ENCODE measurements at places on chromosomes 2 and 18.

- DNase-seq: peak; percentile 78
These were observed 19.1 kb upstream of the SLC20A1 start for GRCh38 chr2:112626604-112627059.

- peak; percentile 40 for DNase-seq
These were observed 63.9 kb downstream of the PHLPP1 start for GRCh38 chr18:62778976-62779869.

DNA sequence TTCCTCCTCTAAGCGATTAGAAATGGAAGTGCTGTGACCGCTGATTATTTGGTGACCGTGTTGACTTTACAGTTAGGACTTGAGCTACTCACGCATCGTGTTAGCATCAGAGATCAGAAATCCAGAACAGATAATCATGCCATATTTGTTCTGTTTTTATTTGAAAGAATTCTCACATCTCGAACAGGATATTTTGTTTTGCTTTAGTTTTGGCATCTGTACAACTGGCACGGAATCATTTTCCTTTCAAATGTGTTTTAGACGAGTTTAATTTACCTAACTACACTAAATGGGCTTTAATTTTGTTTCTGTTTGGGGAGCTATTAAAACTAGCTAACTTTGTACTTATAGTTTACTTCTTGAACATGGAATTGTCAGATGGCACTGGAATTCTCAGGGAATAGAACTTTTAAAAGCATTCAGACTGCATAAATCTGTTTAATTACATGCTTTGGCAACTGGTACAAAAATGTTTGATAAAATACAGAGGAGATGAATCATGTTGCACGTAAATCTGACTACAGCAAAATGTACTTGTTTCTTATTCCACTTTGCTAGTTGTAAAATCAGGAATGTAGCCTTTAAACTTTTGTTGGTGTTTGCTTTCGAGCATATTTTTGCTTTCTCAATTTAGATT lies 1.4 kb downstream of the ITPRID2 start:
- DNase-seq: no peak

- no peak for DNase-seq
These were observed 137.3 kb downstream of the GALNT14 start for GRCh38 chr2:31000970-31001369.

GRCh38 chr2:197958592-197959150 lies 154.3 kb downstream of the PLCL1 start:
- DNase-seq: no peak

- DNase-seq: no peak
These were observed 32.4 kb downstream of the NDUFAF7 start for GRCh38 chr2:37263839-37264238.

- DNase-seq: no peak
These were observed 28.2 kb downstream of the ANTXR1 start for GRCh38 chr2:69041214-69041613.

- peak; percentile 71 for DNase-seq
These were observed 461 bp downstream of the PRADC1 start for GRCh38 chr2:73232403-73233153.

DNA sequence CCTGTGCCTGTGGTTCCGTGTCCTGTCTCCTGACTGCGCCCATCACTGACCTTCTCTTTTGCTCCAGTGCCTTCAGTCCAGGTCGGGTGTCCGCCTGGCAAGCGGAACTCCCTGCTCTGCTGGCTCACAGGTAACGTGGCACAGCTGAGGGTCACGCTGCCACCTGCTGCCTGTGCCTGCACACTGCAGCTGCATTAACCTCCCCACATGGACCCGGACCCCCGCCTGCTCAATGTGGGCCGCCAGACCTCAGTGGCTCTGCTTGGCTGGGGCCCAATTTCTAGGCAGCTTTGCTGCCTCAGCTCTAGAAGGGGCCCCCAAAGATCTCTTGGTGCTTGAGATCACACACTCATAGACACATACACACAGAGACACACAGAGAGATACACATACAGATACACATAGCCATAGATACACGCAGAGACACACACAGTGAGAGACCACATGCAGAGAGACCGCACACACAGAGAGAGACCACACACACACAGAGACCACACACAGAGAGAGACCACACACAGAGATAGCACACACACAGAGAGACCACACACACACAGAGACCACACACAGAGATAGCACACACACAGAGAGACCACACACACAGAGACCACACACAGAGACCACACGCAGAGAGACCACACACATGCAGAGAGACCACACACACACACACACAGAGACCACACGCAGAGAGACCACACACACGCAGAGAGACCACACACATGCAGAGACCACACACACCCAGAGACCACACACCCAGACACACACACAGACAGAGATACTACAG lies 14.9 kb upstream of the CNNM3 start:
- peak; percentile 68 for DNase-seq

DNA sequence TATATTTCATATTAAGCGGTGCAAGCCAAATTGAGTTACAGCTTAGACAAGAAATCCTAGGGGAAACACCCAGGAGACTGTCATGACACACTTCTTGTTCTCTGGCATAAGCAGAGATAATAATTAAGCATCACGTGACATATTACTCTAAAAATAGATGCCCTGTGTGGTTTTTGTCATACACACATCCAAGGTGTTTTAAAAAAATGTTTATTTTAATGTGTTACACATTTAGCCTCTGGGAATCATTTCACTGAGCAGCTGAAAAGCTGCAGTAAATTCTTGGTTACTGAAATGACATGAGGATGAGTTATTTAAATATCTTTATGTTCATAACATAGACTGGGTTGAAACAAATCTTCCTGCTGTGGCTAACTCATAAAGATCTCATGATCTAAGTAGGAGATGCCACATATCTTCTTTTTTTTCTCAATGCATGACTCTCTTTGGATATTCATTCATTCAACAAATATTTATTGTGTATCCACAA lies 38.0 kb upstream of the ERMN start:
- DNase-seq: no peak

- DNase-seq: no peak
These were observed 11.2 kb downstream of the NABP1 start for GRCh38 chr2:191688934-191689695.

GRCh38 chr2:66536997-66537396 lies 102.1 kb downstream of the MEIS1 start:
- DNase-seq: no peak

GRCh38 chr18:33946336-33946735 lies 278.4 kb downstream of the NOL4 start:
- no peak for DNase-seq

- peak; percentile 16 for DNase-seq
These were observed 57.8 kb upstream of the RGPD5 start for GRCh38 chr2:109736177-109736827.

DNA sequence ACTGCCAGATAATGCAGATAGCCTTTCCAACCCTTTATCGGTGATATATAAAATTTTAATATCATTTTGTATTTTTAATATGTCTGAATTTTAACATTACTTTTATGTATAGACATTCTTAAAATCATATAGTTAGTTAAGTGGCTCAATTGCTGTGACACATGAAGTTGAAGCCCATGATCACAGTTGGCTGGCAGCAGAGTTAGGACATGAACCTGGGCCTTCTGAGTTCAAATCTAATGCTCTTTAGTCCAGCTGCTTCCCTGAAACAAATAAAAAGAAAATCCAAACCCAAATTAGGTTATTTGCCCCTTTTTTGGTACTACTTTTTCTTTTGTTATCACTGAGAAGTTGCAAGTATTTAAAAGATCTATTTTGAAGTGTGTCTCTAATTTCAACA lies 5.6 kb downstream of the ELP2 start:
- DNase-seq: no peak

GRCh38 chr2:224366267-224366844 lies 35.6 kb downstream of the FAM124B start:
- no peak for DNase-seq

- DNase-seq: no peak
These were observed 164.1 kb upstream of the BOD1L2 start for GRCh38 chr18:56982766-56983165.

- DNase-seq: no peak
These were observed 260.4 kb upstream of the DSEL start for GRCh38 chr18:67776929-67777328.

DNA sequence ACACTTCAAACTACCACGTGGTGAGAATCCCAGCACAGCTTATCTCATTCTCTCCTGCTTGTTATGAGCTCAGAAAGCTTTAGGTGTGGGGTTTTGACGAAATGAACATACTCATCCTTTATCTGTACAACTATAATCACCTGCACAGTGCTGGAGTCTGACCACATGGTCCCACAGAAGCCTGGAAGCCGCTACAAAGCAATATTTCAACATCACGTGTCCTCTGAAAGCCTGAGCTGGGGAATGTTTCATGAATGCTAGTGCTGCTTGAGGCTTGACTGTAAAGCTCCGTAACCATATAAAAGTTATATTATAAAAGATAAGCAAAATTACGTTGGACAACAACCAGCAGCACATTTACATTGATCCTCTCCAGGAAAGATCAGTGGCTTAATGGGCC lies 43.9 kb downstream of the PIEZO2 start:
- no peak for DNase-seq

- DNase-seq: no peak
These were observed 1583.6 kb upstream of the TMEFF2 start for GRCh38 chr2:193778293-193778692.

- DNase-seq: no peak
These were observed 714.6 kb downstream of the MBD2 start for GRCh38 chr18:53509886-53510285.

- DNase-seq: peak; percentile 25
These were observed 24.4 kb upstream of the TMEM182 start for GRCh38 chr2:102737431-102737830.

DNA sequence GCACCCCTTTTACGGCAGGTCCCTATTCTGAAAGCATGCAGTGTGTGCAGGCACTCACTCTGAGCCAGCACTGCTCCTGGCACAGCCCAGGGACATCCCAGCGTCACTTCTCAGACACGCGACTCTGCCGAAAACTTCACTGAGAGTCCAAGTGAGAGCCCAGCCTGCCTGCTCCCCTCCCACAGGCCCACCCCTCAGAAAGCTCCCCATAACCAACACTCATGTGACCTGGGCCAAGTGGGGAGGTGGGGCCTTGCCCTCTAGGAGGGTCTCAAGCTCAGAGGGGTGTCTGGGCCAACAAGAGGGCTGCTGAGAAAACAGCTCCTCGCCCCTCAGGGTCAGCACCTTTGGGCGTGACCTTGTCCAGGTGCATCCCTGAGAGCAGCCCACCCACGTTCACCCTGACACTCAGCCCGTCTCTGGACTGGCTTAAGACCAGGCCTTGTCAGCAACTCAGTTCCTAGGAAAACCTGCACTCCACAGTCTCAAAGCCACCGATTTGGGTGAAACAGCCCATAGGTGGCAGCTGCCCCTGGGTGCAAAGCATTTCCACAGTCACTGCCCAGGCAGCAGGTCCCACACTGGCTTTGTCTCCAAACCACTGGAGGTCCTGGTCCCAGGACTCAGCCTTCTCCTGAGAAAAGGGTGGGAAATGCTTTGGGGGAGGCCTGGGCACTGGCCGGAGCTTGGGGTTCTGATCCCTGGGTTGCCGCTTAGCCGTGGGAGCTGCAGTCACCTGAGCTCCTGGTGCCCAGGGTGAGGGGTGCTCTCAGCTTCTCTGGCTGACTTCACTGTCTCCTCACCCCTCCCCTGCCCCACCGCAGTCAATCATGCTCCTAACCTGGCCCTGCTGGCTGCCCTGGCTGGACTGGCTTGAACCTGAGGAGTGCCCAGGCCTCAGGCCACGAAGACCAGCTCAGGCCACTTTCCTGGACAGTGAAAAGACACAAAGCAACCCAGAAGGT lies 209.6 kb downstream of the HDAC4 start:
- no peak for DNase-seq

DNA sequence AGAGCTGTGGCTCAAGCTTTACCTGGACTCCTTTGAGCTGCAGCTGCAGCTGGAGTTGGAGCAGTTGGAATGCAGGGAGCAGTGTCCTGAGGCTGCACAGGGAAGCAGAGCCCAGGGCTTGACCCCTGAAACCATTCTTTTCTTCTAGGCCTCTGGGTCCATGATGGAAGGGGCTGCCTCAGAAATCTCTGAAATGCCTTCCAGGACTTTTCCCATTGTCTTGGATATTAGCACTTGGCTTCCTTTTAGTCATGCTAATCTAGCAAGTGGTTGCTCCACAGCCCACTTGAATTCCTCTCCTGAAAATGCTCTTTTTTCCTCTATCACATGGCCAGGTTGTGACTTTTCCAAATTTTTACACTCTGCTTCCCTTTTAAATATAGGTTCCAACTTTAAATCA lies 108.6 kb upstream of the RNF152 start:
- DNase-seq: no peak

DNA sequence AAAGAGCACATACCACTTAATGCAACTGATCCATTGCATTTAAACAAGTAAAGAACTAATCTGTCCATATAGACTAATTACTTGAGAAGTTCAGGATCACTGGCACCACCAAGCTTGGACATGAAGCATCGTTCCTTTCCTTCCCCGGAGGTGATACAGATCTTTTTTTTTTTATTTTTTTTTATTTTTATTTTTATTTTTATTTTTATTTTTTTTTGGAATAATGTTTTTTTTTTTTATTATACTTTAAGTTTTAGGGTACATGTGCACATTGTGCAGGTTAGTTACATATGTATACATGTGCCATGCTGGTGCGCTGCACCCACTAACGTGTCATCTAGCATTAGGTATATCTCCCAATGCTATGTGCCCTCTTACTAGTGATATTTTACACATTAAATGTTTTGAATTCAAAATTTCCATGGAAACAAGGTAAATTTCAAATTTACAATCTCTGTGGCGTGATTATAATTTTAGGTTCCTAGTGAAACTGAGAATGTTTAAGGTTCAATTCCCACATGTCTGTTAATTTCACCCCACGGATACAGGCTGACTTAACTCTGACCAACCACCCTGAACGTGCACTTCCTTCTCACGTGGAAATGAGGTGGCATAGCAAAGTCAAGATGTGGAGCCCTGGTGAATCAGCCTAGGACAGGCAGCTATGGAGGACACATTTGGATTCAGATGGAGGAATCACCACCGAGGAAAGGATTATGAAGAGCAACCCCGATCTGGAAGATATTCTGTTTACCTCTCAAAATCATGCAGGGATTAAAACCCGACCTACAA lies 101.6 kb upstream of the THOC1 start:
- no peak for DNase-seq

DNA sequence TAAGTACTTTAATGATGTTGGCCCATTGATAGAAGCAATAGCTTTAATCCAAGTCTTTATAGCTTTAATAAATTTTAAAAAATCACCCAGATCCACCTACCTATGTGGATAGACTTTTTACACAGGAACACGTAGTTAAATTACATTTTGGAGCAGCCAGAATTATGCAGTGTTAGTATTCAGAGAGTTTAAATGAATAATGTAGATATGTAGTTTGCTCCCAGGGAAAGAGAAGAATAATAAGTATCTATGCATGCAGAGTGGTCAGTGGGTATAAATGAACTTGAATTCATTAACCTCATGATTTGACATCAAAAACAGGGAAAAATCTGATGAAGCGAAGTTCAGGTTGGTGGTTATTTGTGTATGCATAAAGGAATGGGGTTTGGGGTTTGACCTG lies 146.3 kb downstream of the CERS6 start:
- DNase-seq: no peak

- DNase-seq: no peak
These were observed 57.9 kb downstream of the AQP12A start for GRCh38 chr2:240749516-240749915.

- DNase-seq: no peak
These were observed 18.7 kb downstream of the C2orf92 start for GRCh38 chr2:97688062-97688827.
